Type B pancreatic cell (in vitro differentiated cells): ENCODE measurements at places on chromosomes 2 and 18. TPM values are rescaled to one million over a fixed set of nuclear protein-coding genes. Genes with fewer than 3 reads are reported as not detected.

DNA sequence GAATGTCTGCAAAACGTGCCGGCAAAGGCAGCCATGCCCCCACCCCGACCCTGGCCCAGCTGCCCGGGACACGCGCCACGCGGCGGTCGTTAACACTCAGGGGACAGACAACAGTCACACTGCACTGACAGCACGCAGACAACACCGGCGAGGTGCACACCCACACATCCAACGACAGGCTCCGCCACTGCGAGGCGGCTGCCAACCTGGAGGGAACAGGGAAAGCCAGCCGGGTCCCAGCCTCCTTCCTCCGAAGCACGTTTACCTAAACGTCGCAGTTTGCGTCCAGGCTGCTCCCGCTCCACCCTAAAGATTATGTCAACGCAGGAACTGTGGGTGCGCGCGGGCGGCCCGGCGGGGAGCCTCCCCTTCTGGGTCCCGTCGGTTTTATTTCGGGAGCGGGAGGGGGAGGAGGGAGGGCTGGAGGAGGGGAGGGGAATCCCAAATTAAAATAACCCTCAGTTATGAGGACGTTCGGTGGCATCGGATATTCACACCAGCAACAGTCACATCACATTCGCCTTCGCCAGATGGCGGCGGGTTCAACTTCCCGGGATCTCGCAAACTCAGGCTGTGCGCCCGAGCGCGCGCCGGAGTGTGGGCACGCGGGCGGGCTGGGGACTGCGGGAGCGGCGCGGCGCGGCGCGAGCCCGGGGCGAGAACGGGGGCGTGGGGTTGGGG is 644 bp downstream of the PTGR3 start:
- DNase-seq: no peak

- peak; percentile 45 for DNase-seq
Measured at GRCh38 chr18:62585274-62586150, 62.7 kb downstream of the ZCCHC2 start.

The THOC1 gene
- total RNA-seq: 33.9 and 58.3 TPM in 2 replicates

DNA sequence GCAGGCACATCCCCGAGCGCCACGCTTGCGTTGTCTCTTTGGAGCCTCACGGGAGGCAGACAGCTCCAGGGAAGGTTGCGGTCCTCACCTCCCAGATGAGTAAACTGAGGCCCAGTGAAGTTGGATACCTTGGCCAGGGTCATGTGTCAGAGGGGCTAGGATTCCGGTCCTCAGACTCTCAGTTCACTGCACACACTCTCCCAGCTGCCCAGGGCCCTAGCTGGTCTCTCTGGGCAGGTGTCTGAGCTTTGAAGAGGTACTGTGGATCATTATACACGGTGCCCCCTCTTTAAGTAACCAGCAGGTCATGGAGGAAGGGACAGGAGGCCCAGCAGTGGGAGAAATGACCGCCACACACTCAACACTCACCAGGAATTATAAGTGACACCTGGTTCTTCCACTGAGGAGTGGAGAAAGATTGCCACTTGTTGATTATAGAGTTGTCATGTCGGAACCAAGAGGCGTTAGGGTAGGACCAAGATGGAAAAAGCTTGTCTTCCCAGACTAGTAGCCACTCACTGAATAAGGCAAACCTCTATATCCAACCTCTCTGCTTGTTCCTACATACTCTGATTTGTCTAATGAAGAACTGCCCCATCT is 588 bp downstream of the TMEM214 start:
- no peak for DNase-seq

DNA sequence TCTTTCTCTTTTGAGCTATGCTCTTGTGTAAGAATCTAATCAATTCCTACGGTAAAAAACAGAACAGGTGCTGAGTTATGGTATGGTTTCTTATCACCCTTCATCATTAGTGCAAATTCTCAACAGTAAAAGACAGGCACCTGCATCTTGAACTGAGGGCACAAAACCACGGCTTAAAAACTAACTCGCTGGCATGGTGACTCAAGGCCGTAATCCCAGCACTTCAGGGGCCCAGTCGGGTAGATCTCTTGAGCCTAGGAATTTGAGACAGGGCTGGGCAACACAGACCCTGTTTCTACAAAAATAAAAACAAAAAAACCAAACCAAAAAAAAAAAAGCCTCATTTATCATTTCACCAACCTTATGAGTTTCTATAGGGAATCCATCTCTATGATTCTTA is 33.3 kb downstream of the THAP4 start:
- DNase-seq: no peak

DNA sequence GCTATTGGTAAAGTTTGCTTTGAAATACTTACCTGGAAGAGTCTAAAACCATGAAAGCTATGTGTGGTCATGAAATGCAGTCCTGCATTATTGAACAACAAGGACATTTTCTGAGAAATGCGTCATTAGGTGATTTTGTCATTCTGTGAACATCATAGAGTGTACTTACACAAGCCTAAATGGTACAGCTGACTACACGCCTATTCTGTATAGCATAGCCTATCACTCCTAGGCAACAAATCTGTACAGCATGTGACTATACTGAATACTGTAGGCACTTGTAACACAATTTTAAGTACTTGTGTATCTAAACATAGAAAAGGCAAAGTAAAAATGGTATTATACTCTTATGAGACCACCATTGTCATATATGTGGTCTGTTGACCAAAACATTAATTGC is 8.1 kb downstream of the FAM171B start:
- DNase-seq: no peak

The TMEM178A gene
- total RNA-seq: 3.1 and 9.3 TPM in 2 replicates

GRCh38 chr2:62201307-62201706 is 5.4 kb downstream of the B3GNT2 start:
- no peak for DNase-seq
